ENCODE measurements at places on chromosomes 4 and X.

DNA sequence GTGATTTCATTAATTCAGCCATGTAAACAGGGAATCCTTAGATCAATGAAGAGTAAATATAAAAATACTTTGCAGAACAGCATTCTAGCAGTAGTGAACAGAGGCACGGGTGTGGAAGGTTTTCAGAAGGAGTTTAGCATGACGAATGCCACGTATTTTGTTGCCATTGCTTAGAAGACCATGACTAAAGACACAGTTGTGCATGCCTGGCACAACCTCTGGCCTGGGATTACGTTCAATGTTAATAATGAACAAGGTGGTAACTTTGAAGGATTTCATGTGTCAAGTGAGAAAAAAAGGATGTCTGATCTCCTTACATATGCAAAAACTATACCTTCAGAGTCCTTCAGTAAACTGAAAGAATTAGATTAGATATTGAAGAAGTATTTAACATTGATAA is 171.9 kb downstream of the MAGEB5 start:
- no peak for DNase-seq

DNA sequence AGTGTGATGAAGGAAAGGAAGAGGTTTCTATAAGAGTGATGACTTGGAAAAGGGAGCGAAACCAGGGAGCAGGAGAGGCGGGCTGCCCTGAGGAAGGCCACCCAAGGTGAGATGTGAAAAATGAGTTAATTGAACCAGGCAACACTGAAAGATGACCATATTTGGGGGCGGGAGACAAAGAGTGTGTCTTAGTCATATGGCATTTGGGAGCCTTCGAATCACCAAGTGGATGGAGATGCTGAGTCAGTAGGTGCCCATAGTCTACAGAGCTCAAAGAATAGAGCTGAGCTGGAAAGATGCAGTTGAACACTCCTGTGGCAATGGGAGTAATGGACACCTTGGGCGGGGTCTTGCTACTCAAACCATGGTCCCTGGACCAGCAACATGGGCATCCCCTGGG is 8.3 kb upstream of the TLR8 start:
- no peak for DNase-seq

DNA sequence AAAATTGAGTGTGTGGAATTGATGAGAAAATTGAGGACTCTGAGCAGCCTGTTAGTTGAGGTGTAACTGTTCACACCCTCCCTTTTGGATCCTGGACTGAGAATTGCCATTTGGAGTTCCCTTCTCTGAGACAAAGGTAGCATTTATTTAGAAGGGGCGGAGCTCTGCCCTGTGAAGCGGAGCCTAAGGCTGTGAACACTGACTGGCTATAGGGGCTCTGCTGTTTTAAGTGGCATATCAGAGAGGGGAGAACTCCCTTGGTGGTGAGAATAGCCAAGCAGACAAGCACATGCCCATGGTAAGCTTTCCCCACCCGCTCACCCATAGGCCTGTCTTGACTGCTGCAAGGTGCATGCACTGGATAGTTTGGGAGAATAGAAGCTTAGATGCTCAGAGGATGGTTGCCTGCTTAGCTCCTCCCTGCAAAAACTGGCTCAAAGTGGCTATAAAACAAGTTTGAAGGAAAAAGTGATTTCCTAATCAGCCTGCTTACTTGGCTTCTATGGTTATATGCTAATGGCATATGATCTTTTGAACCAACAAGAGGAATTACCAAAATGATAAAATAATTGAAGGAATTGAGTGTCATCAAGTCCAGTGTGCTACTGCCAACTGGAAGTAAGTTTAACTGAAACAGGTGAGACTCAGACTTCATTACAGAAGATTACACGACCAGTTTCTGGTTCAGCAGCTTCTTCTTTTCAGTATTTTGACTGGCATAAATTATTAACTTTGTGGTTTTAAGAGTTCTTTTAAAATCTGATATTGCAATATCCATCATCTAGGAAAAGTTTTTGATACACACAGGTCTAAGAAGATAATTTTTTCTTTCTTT is 108.4 kb downstream of the AFF1 start:
- no peak for DNase-seq

DNA sequence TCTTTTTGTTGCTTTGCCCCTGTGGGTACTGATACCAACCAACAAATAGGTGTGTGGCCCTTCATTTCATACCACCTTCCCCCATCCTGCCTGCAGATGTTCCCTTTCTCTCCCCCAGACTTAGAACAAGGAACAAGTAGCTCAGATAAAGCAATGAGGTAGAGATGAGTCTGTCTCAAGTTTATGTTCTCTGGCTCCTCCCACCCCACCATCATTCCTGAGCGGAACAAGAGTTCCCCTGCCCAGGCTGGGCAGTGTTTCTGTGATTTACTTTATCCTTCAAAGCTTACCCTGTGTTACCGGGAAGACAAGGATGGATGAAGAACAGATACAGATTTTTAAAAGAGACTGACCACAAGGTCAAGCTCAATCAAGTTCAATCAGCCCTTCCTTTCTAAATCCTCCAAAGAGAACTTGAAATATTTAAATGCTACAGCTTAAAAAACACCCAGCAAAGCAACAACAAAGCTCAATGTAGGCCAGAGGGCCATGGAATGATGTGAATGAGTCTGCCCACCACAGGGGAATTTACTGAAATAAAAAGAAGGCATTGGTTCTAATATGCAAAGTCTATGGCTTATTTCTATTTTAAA is 80.1 kb upstream of the UCP1 start:
- DNase-seq: no peak
